Lung (tissue), 17 donors: ENCODE measurements at places on chromosomes 3 and 15.

DNA sequence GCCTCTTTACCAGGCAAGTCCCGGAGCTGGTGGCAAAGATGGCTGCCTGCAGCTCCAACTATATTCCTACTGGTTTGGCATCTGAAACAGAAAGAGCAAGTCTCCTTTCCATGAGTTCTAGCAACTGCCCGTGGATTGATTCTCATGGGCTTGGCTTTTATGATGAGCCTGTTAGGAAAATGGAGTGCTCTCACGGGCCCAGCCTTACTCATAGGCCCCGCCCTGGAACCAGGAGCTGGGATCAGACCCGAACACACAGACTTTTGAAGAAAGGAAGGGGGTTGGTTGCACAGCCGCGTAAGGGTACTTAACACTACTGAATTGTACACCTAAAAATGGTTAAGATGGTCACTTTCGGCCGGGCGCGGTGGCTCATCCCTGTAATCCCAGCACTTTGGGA lies 2.9 kb downstream of the NRROS start:
- DNase-seq: no peak

GRCh38 chr3:178454726-178455125 lies 81.5 kb upstream of the KCNMB2 start:
- DNase-seq: peak; percentile 73

- no peak for DNase-seq
Observed at GRCh38 chr3:140334132-140334929, 343.5 kb upstream of the TRIM42 start.

GRCh38 chr15:100638177-100638730 lies 35.9 kb downstream of the ASB7 start:
- no peak for DNase-seq

DNA sequence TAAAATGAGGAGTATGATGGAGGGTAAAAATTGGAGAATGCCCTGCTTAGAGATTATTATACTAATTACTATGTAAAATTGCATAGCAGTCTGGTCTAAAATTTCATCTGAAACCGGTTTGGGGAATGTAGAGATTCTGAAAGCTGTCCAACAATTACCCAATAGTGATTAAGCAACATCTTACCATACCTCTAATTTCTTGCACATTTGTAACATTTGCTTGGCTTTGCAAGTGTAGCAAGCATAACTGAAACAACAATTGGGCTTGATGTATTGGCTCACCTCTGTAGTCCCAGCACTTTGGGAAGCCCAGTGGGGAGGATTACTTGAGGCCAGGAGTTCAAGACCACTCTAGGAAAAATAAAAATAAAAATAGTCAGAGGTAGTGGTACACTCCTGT lies 17.4 kb downstream of the AADACL2 start:
- DNase-seq: peak; percentile 77

- DNase-seq: no peak
Observed at GRCh38 chr3:133575086-133575485, 1.6 kb downstream of the CDV3 start.

- DNase-seq: no peak
Observed at GRCh38 chr3:189914799-189915198, 205.9 kb downstream of the P3H2 start.

- DNase-seq: no peak
Observed at GRCh38 chr15:64026591-64026990, 19.7 kb downstream of the DAPK2 start.

DNA sequence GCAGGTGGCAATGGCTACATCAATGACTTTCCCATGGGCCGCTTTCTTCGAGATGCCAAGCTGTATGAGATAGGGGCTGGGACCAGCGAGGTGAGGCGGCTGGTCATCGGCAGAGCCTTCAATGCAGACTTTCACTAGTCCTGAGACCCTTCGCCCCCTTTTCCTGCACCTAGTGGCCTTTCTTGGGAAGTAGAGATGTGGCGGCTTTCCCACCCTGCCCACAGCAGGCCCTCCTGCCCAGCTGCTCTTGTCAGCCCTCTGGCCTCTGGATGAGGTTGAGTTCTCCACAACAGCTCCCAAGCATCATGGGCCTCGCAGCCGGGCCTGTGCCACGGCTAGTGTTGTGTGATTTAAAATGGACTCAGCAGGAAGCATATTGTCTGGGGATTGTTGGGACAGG lies 12.5 kb downstream of the IVD start:
- no peak for DNase-seq

GRCh38 chr15:101128221-101129015 lies 123.4 kb downstream of the CHSY1 start:
- DNase-seq: peak; percentile 67

GRCh38 chr15:42215913-42216829 lies 8.1 kb upstream of the VPS39 start:
- DNase-seq: no peak

DNA sequence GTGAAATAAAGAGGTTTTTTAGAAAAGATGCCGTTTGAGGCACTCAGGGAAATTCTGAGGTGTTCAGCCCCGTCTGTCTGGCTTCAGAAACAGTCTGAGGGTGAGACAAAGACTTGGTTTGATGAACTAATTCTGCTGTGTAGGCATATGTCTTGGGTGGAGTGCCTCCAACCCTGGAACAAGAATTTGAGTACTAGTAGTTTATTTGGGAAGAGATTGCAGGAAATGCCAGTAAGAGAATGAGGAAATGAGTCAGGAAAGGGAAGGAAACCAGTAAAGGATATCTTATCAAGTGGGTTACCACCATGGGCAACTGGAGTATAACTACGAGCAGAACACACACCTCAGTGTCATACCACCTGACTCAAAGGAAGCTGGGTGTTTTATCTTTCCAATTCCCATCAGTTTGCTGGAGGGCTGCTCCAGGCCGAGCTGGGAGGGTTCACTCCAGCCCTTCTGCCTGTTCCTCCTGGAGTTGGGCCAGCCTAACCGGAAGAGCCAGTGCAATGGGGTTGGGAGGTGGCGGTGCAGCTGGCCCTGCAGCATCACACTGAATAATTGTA lies 75.3 kb downstream of the TGFBR2 start:
- DNase-seq: peak; percentile 63

- DNase-seq: no peak
Observed at GRCh38 chr3:53081318-53081717, 35.4 kb upstream of the SFMBT1 start.

DNA sequence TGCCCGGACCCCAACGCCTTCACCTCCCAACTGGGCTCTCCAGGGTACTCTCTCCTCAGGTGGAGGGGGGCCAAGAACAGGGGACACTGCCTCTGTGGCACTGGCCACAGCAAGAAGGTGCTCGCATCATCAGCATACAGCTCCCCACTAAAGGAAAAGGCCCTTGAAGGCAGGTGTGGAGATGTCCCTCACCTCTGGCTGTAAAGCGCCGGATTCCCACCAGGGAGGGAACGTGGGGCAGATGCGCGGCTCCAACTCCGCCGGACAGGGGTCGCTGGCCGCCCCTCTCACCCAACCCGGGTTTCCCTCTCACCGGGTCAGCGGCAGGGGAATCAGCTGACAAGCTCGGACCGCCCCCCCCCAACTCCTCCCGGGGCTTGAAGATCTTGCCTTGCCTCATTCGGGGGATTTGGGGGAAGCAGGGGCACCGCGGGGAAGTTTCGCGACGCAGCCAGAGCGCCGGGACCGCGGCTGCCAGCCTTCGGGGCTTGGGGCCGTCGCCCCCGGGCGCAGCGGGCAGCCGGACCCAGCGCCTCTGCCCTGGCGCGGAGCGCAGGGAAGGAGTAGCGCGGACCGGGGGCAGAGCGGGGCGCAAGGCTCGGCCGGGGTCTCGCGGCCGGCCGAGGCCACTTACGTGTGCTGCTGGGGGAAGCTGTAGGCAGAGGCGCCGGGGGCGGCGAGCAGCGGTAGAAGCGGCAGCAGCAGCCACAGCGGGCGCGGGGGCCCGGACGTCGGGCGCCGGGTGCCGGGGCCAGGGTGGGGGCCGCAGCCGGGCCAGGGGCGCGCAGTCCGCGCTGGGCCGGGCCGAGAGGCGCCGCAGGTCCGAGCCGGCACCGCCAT lies 630 bp downstream of the CACNA2D2 start:
- DNase-seq: no peak
